MCF 10A (cell line): ENCODE measurements at places on chromosomes 3 and 15. TPM values are rescaled to one million over a fixed set of nuclear protein-coding genes. Genes with fewer than 3 reads are reported as not detected.

DNA sequence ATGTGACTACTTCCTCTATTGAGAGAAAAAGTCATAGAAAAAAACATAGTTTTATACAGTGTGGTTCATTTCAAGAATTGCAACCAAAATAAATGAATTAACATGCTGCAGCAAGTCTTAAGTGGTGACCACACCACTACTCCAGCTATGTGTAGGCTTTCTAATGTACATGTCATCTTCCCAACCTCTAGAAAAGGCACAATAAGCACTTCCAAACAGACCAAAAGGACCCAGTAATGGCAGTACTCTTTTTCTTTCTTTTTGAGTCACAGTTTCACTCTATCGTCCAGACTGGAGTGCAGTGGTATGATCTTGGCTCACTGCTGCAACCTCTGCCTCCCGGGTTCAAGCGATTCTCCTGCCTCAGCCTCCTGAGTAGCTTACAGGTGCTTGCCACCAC, 219.3 kb upstream of the KBTBD8 start:
- no peaks in the 10 kb centered on the region for H3K27me3 ChIP-seq
- H3K36me3 ChIP-seq, result no peaks in the 10 kb centered on the region

DNA sequence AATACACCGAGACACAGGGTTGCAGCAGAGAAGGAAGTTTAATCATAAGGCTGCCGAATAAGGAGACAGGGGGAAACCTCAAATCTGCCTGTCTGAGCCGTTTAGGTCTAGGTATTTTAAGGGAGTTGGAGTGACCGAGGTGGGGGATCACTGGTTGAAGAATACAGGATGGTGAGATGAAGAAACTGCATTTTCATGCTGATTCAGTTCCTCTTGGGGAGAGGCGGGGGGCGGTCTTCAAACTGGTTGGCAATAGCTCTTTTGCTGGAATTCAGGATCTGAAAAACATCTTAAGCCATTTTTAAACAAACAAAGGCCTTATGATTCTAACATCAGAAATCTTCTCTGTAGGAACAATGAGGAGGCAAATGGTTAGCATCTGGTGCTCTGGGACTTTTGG, 699.5 kb upstream of the CFAP20DC start:
- H3K27me3 ChIP-seq, result no peaks in the 10 kb centered on the region
- no peaks in the 10 kb centered on the region for H3K36me3 ChIP-seq
- DNase-seq, result no peak
- no peak overlapping the region for H3K4me3 ChIP-seq
- H3K4me1 ChIP-seq, result no peaks in the 10 kb centered on the region

GRCh38 chr3:184594371-184595001, 32.9 kb downstream of the EPHB3 start:
- H3K4me1 ChIP-seq, result no peaks in the 10 kb centered on the region
- no peak overlapping the region for H3K27ac ChIP-seq
- H3K36me3 ChIP-seq, result no peaks in the 10 kb centered on the region
- no peak for DNase-seq
- no peak overlapping the region for H3K4me3 ChIP-seq
- no peaks in the 10 kb centered on the region for H3K27me3 ChIP-seq

The GOLGA6L2 gene
- not detected in 2 replicates for total RNA-seq

- H3K27me3 ChIP-seq, result no peaks in the 10 kb centered on the region
- peaks cover 13% of the 10 kb centered on the region for H3K4me1 ChIP-seq
- H3K27ac ChIP-seq, result no peak overlapping the region
- H3K4me3 ChIP-seq, result no peak overlapping the region
Measured at GRCh38 chr3:55969634-55970033, 482.5 kb upstream of the WNT5A start.

The ACKR4 gene
- total RNA-seq, result not detected in 2 replicates

The LRTM1 gene
- not detected in 2 replicates for total RNA-seq

- H3K27me3 ChIP-seq, result no peaks in the 10 kb centered on the region
- peaks cover 43% of the 10 kb centered on the region for H3K4me1 ChIP-seq
Measured at GRCh38 chr3:52683611-52684010, 2.1 kb downstream of the PBRM1 start.

The HOMER2 gene
- 8.8 and 17.0 TPM in 2 replicates for total RNA-seq
